T-helper 1 cell (primary cell): ENCODE measurements at places on chromosomes 13 and 19.

DNA sequence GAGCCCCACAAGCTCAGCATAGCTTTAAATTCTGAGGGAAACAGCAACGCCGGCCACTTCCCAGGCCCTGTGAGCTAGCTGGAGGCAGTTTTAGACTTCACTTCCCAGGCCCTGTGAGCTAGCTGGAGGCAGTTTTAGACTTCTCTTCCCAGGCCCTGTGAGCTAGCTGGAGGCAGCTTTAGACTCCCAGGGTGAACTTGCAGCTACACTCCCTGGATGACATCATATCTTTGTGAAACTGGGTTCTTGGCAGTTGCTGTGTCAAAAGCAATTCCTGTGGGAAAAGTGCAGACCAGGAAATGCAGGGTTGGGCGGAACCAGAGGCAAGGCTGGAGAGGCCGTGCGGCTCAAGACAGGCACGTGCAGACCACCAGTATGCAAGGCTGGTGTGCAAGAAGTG is 12.7 kb downstream of the SOX1 start:
- no peak for DNase-seq

- DNase-seq: no peak
Observed at GRCh38 chr13:45925151-45925550, 73.6 kb upstream of the SIAH3 start.

DNA sequence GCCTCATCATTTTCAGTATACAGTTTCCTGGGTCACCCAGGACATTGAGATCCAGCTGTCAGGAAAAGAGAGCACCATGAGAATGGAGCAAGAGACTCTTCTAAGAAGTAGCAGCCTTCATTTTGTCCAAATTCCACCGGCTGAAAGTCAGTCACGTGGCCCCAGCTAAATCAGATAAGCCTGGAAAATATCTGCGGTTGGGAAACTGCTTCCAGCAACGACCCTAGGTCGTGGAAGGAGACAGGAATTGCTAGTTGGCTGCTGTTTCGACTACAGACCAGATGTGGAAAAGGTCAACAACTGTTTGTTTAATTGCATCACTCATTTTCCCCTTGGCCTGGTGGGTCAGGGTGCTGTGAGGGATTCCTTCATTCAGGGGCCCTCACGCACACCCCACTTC is 107.0 kb downstream of the ZNF536 start:
- no peak for DNase-seq

DNA sequence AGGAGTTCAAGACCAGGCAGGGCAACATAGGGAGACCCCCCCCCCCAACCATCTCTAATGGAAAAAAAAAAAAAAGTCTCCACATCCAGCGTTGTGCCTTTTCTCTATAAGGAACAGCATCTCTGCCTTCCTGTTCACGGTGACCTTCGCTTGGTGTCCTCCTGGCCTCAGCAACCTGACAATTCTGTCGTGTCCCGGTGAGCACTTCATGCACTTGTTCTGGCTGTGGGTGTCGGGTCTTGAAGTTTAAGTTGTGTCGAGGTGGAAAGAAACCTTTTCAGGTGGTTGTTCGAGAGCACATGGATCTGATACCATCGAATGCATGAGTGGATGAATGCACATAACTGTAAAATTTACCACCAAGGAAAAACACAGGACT is 594 bp downstream of the ZNF559 start:
- DNase-seq: no peak

DNA sequence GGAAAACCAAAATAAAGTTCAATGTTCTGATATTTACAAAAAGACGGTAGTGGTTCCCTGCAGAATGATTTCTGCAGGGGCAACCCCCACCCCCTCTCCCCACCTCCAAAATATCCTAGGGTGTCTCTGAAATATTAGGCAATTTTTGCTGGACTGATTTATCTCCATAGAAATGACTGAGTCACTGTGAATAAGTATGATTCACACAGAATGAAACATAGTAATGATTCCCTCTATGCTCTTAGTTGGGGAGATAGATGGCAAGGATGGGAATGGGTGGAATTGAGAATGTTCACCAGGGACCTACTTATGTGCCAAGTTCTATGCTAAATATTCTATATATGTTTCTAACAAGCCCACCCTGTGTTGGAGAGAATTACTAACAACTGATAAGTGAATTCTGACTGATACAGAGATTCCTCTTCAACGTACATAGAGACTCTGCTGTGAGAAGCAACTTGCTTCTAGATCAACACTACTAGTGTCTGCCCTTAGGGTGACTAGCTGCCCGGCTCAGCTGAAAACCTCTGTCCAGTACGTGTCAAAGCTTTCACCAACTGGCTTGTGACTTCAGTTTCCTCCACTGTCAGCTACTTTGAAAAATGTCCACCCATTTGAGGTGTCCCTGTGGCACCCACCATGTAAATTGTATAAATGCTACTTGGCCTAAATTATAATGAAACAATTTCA is 38.4 kb upstream of the RAP2A start:
- DNase-seq: no peak

DNA sequence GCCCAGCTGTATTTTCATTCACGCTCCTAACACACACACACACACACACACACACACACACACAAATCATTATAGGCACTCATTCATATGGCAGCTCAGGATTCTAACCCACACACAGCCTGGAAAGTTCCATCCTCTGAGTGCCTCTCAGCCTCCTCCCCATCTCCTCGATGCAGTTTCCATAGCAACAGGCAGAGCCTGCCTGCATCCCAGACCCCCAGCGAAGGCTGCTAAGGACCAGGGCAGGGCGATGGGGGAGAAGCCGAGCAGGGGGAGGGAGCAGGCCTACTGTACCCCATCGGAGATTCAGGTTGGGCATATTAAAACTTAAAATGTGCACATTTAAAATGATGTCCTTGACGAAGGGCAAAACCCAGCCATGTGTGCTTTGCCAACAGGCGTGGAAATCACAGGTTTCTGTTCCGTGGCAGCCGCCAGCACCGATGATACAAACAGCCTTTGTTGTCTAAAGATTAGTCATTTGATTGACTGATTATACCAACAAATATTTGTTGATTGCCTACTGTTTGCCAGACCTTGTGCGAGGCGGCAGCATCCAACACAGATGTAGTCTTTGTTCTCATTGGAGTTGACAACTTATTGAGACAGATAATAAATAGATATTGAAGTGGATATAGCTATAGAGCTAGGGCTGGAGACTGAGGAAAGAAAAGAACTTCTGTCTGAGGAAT is 43.8 kb upstream of the USP29 start:
- no peak for DNase-seq

- DNase-seq: no peak
Observed at GRCh38 chr13:47955836-47956235, 45.2 kb downstream of the SUCLA2 start.

GRCh38 chr13:22014469-22014868 is 343.6 kb downstream of the FGF9 start:
- no peak for DNase-seq

GRCh38 chr13:90427322-90428272 is 919.9 kb upstream of the MIR17HG start:
- no peak for DNase-seq

DNA sequence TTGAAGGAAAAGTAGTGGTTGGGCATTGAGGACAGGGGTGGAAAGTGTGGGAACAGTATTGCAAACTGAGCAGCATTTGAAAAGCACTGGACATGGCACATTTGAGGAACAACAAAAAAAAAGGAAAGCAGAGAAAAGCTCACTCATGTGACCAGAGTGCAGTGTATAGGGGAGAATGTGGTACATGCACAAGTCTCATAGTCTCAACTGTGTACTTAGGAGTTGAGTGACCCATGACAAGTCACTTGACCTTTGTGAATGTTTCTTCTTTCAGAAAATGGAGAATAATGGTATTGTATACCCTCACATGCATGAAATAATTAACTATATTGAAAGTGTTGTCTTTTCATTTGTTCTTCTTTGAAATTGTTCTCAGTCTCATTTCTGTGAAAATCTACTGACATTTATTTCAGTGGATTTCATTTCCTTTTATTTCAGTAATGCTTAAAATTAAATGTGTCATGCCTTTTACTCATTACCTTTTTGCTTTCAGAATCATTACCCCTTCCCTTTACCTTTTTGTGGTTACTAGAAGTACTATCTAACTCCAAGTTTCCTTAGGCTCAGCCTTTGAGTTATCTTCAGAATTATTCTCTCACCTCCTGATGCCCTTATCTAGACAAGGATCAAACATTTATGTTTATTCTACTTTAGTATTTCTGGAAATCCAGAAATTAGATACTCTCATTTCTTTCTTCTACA is 79.1 kb upstream of the MLNR start:
- DNase-seq: no peak

DNA sequence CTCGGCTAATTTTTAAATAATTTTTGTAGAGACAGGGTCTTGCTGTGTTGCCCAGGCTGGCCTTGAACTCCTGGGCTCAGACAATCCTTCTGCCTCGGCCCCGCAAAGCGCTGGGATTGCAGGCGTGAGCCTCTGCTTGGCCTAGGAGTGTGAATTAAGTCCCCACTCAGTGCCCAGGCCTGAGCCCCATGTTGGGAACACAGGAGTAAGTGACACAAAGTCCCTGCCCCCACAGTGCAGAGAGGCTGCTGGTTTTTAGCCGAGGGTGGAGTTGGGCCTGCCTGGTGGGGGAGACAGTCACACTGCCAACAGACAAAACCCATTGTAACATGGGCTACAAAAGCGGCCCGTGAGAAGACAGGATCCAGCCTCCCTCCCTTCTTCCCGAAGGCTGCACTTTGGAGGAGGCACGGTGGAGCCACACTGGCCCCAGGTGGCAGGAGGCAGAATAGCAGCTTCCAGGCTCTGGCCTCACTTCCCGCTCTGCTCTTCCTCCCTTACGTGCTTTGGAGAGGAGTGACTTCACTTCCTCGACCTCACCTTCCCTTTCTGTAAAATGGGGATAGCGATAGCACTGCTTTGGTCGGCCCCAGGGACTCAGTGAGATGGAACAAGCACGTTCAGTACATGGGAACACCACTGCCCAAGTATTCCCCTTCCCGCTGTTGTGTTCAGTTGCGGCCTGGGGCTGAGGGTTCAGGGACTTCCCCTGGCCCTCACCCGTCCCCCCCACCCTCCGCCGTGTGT is 15.2 kb upstream of the EHD2 start:
- peak; percentile 39 for DNase-seq

DNA sequence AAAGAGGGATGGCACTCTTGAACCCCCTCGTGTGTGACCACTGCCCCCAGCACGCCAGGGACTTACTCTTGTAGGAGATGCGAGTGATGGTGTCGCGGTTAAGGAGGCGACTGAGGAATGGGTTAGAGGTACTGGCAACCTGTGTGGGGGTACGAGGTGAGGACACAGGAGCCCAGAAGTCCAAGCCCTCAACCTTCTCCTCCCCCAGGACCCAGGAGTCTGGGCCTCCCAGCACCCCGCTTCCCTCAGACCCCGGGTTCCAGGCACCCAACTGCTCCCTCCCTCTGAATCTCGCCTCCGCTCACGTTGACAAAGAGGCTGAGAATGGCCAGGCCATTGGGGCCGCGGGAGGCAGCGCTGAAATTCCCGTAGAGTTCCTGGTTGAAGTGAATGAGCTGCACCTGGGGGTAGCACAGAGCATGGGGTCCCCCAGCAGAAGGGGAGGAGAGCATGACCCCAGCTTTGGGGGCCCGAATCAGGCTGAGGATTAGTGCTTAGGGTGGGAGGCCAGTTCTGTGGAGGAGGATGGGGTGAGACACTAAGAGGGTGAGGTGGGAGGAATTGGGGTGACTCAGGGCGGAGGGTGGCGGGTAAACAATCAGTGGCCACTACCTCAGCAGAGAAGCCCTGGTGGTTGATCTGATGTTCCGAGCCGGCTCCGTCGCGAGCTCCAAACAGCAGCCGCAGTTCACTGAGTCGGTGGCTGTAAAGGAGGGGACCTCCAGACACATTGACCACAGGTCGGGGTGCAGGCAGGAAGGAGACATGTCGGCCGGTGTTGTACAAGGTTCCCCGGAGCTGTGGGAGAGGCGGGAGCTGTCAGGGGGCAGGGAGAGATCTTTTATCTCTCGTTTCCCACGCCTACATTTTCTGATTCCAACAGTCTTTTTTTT is 2.5 kb upstream of the DBP start:
- DNase-seq: no peak

DNA sequence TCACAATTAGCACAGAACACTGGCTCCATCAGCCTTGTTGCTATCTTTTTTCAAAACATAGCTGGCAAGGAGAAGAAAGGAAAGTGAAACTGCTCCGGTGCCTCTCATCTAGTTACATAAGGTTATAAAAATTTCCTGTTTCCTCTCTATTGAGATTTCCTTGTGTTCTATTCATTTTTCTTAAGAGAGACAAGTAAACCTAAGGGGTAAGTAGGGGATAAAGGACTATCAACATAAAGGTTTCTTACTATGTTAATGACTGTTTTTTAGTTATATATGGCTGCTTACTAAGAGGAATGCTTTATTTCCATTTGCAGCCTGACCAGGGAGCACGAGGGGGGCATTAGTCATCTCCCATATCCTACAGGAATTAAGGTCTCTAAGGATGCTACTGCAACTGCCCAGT is 73.2 kb upstream of the MLNR start:
- no peak for DNase-seq

GRCh38 chr19:18205200-18205892 is 1.5 kb upstream of the RAB3A start:
- no peak for DNase-seq

DNA sequence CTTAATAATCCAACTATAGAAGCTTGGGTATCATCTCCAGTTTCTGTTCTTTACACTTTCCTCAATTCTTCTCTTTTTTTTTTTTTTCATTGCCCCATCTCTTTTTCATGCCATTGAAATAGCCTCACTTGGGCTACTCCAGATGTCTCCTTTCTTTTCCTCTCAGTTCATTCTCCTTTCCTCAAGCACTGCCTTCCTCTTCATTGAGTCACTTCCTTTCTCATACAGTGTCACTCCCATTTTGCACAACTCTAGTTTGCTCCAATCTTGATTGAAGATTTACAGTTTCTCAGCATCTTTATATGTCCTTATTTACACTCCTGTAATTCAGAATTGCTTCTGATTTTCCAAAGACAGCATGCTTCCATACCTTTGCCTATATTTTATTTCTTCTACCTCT is 61.3 kb downstream of the IPO5 start:
- DNase-seq: no peak

- DNase-seq: no peak
Observed at GRCh38 chr13:73810647-73811046, 323.6 kb downstream of the KLF12 start.

- DNase-seq: no peak
Observed at GRCh38 chr13:77820431-77821149, 98.0 kb downstream of the EDNRB start.

GRCh38 chr13:37403776-37404527 is 194.6 kb downstream of the POSTN start:
- DNase-seq: no peak

- no peak for DNase-seq
Observed at GRCh38 chr13:37775871-37776270, 93.7 kb downstream of the TRPC4 start.

DNA sequence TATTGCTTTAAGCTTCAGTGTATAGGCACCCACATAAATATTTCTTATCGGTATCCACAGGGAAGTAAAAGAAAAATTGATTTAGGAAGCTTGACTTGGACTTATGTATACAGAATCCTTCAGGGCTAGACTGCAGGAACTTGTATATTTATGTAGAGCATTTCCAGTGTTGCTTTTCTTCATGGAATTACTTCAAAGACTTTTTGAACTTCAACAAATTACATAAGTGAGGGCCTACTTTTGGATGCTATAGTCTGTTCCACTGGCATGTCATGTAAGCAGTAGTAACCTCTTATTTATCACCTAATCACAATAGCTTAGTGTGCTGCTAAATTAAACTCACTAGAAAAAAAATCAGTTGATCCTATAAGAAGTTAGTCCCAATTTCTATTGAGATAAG is 557.9 kb upstream of the SLITRK6 start:
- no peak for DNase-seq
